ENCODE measurements at places on chromosomes 7 and 10.

DNA sequence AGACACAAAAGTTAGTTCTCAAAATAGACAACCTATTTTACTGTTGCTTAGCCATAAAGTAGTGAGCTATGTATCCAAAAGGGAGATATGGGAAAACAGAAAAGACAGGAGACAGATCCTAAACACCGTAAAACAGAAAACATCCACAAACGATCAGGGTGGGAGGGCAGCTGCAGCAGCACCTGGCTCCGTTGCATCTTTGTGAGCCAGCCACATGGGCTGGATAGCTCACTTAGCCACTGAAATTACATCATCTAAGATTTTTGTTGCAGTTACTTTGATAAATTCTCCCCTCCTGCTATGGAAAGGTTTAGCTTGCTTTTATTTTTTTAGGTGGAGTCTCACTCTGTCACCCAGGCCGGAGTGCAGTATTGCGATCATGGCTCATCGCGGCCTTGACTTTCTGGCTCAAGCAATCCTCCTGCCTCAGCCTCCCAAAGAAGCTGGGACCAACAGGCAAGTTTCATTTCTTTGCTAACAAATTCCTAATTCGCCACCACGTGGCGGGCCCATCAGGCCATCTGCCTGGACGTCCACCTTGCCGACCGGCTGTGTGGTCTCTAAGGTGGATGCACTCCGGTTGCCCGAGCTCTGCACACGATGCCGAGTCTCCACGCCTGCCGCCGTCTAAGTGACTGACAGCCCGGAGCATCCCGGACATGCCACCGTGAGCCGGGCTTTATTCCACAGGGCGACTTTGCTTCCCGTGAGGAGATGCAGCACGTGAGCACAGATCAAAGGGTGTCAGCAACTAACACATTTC is 159.8 kb downstream of the DIP2C start:
- no peak for DNase-seq

DNA sequence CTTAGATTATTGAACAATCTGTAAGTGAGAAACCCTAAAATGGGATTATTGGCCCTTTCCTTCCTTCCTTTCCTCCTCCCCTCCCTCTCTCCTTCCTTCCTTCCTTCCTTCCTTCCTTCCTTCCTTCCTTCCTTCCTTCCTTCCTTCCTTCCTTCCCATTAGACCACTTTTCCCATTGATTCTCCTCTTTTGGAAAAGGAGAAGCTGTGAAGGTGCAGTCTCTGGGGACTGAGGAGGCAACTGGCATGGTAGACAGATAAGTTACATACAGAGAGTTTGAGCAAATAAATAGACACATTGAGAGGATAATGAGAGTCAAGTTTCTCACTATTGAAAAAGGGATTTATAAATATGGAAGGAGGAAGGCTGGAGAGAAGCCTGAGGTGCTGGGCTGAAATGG is 45.0 kb upstream of the CCDC7 start:
- no peak for DNase-seq

- no peak for DNase-seq
Observed at GRCh38 chr7:48971173-48971572, 46.8 kb downstream of the CDC14C start.

GRCh38 chr7:128831178-128831993 is 1.2 kb downstream of the FLNC start:
- no peak for DNase-seq

- no peak for DNase-seq
Observed at GRCh38 chr7:33952824-33953223, 47.5 kb downstream of the BMPER start.

- no peak for DNase-seq
Observed at GRCh38 chr10:13168781-13169180, 7.4 kb downstream of the MCM10 start.

DNA sequence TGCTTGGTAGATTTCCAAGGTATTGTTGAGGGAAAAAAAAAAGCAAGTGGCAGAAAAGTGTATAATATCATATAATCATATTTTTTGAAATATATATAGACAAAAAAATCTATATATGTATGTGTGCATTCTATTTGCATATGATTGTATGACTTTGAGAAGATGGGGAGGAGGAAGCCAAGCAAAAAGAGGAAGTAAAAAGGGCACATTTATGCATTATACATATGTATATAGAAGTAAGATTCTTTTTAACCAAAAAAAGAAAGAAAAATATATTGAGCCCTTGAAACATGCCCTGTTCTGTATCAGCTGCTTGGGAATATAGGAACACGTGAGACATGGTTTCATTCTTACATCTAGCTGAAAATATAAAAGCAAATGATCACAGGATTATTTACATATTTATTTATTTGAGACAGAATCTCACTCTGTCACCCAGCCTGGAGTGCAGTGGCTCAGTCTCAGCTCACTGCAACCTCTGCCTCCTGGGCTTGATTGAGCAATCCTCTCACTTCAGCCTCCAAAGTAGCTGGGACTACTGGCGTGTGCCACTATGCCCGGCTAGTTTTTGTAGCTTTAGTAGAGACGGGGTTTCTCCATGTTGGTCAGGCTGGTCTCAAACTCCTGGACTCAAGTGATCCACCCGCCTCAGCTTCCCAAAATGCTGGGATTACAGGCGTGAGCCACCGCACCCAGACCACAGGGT is 18.0 kb upstream of the SLF2 start:
- DNase-seq = no peak

GRCh38 chr7:134892963-134893362 is 93.3 kb upstream of the AGBL3 start:
- DNase-seq = no peak

GRCh38 chr7:70301673-70302185 is 703.5 kb downstream of the AUTS2 start:
- DNase-seq = no peak

- no peak for DNase-seq
Observed at GRCh38 chr7:38274486-38274885, 1.1 kb upstream of the TARP start.

DNA sequence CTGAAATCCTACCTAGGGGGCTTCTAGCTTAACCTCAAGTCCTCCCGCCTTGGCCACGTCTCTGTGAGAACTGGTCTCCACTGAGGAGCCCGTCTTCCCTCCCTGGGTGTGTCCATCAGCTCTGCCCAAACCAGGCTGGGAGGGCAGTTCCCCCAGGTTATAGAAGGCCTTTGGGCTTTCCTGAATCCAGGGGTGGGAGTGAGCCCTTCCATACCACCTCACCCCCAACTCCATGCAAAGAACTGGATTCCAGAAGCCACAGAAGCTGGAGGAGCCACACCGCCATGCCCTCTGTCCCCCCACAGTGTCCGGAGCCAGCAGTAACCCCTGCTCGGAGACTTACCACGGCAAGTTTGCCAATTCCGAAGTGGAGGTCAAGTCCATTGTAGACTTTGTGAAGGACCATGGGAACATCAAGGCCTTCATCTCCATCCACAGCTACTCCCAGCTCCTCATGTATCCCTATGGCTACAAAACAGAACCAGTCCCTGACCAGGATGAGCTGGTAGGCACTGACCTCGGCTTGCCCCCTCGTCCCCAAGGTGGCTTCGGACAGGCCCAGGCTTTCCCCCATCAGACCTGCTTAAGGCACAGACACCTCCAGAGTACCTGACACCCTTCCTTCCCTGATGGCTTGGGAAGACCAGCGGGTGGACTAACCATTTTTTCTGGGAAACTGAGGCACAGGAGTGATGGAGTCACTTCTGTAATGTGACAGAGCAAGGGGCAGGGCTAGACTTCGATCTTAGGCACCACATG is 4.7 kb downstream of the CPA1 start:
- DNase-seq = no peak

GRCh38 chr7:112233048-112233697 is 26.7 kb downstream of the ZNF277 start:
- DNase-seq = no peak

GRCh38 chr10:101965075-101965765 is 90.8 kb downstream of the ARMH3 start:
- no peak for DNase-seq

DNA sequence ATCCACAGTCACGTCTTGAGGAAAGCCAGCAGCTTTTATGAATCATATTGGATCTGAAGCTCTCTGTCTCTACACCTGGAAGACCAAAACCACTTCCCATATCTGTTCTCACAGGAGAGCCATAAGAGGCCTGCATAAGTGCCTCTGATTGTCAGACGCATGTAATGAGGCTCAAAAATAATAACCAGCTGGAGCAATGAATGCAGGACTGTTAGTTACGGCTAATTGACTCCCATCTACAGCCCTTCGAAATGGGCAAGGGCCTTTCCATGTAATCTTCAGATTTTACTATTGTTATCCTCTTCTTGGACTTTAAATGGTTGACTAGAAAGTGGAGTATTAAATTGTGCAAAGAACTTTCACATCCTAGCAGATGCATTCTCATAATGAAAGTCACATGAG is 4.4 kb upstream of the SEMA3C start:
- no peak for DNase-seq

DNA sequence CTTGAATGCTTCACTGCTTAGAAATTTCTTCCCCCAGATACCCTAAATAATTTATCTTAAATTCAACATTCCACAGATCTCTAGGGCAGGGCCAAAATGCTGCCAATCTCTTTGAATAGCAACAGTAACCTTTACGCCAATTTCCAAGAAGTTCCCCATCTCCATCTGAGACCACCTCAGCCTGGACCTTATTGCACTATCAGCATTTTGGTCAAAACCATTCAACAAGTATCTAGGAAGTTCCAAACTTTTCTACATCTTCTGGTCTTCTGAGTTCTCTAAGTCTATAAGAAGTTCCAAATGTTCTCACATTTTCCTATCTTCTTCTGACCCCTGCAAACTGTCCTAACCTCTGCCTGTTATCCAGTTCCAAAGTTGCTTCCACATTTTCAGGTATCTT is 1306.9 kb upstream of the SORCS1 start:
- DNase-seq = no peak

- no peak for DNase-seq
Observed at GRCh38 chr10:63093227-63093626, 39.9 kb upstream of the NRBF2 start.

GRCh38 chr7:154686305-154686704 is 316.6 kb downstream of the PAXIP1 start:
- DNase-seq = no peak

GRCh38 chr7:75963381-75963995 is 30.9 kb downstream of the TMEM120A start:
- DNase-seq = no peak

DNA sequence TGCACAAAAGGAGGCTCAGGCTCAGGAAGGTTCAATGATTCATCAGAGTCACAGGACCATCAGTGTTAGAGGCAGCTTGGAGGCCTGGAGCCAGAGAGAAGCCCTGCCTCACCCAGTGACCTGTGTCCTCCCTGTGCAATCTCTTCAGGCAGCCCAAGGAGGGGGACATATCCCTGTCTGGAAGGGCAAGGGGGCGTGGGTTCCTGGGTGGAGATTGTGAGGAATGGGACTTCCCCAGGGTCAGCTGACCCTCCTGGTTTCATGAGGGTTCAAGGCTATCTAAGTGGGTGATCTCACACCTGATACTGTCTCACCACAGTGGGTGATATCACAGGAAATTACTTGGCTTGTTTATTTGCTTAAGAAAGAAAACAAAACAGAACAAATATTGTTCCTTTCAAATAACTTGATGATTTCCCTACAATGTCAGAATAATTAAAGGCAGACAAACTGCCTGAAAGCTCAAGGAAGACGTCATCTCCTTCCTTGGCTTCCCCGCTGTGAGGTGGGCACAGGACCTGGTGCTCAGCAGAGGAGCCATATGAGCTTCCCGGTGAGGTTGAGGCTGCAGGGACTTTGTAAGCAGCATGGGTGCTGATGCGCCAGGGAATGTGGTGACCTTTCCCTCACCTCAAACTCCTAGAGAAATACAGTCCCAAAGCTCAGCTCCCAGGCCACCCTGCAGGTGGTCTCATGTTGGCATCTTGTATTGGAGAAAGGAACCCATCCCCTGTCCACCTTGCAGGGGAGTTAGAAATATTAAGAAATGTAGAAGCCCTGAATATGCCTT is 763.2 kb downstream of the GRID1 start:
- DNase-seq = no peak

GRCh38 chr7:116138202-116138801 is 72.0 kb upstream of the TES start:
- peak; percentile 59 for DNase-seq

- DNase-seq = no peak
Observed at GRCh38 chr7:24754906-24755506, 2.3 kb downstream of the GSDME start.

GRCh38 chr10:88440541-88440940 is 142.6 kb downstream of the RNLS start:
- DNase-seq = no peak

DNA sequence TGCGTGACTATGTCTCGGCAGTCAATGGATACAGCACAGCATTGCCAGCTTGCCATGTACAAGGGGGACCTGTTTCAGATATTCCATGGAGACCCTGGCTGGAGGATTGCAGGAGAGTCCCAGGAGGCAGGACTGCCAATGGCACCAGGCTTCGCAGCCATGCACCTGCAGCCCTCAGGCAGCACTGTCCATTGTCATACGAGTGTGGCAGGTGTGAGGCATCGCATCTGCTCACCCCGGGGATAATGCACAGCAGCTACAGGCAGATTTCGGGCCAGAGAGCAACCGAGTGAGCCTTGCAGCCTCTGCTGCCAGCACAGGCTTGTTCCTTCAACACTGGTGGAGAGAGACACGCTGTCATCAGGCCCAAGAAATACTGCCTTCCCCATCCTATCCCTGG is 415.1 kb downstream of the PAXIP1 start:
- DNase-seq = no peak

- no peak for DNase-seq
Observed at GRCh38 chr7:5689716-5690115, 91.7 kb downstream of the RNF216 start.

DNA sequence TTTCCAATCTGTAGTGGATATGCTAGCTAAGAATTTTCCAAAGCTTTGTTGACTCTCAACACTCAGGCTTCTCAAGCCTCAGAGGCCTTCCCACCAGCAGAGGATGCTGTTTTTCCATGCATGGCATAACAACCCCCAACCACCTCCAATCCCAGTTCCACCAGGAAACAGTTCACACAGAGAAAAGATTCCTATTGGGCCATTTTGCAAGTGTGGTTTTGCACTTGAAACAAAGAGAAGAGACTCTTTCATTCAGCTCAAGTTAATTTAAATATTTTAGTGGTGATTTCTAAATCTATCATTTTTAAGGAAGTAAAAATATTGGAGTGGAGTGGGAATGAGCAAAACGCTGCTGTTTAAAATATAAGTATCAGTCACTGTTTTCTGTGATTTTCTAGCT is 105.6 kb upstream of the COL1A2 start:
- peak; percentile 59 for DNase-seq

Data from putamen (tissue), 1 donor.